ENCODE measurements at places on chromosomes 1 and 21. TPM values are rescaled to one million over a fixed set of nuclear protein-coding genes. Genes with fewer than 3 reads are reported as not detected.

Gene UBIAD1
- 22.7 TPM for total RNA-seq

GRCh38 chr1:159207080-159207479, 2.4 kb downstream of the ACKR1 start:
- H3K36me3 ChIP-seq = no peaks in the 10 kb centered on the region
- H3K4me3 ChIP-seq = no peak overlapping the region
- no peaks in the 10 kb centered on the region for H3K4me1 ChIP-seq

- no peak for DNase-seq
- no peaks in the 10 kb centered on the region for H3K4me1 ChIP-seq
- no peak overlapping the region for H3K4me3 ChIP-seq
- no peaks in the 10 kb centered on the region for H3K27me3 ChIP-seq
- no peaks in the 10 kb centered on the region for H3K36me3 ChIP-seq
These were observed 7.7 kb downstream of the SUCO start for GRCh38 chr1:172540635-172541034.

GRCh38 chr1:37699147-37699546, 6.8 kb downstream of the CDCA8 start:
- H3K27me3 ChIP-seq = no peaks in the 10 kb centered on the region
- no peaks in the 10 kb centered on the region for H3K4me1 ChIP-seq
- H3K36me3 ChIP-seq = no peaks in the 10 kb centered on the region
- H3K27ac ChIP-seq = no peak overlapping the region
- H3K4me3 ChIP-seq = no peak overlapping the region
